NCI-H146 (cell line): ENCODE measurements at places on chromosomes 13 and 19.

GRCh38 chr13:110856942-110857835, 57.7 kb downstream of the ANKRD10 start:
- DNase-seq = no peak

GRCh38 chr13:26784704-26785639, 24.4 kb upstream of the GPR12 start:
- DNase-seq = peak; percentile 82

DNA sequence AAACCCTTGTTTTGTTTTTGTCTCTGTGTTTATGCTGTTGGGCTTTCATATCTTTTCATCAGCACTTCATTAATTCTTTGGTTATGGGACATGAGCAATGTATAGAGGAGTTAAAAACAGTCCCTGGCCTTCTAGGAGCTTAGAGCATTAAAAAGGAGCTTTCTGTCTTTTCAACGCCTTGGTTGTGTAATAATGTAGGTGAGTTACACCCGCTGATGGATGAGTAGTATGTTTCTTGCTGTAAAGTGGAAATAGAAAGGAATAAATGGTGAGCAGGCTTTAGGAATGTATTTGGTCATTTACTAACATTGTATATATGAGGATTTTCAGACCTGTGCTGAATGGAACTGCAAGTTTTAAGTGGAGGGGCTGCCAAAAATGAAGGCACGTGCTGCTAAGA, 121.5 kb upstream of the RNF113B start:
- DNase-seq = no peak

GRCh38 chr13:93262729-93263345, 36.2 kb downstream of the GPC6 start:
- DNase-seq = no peak

DNA sequence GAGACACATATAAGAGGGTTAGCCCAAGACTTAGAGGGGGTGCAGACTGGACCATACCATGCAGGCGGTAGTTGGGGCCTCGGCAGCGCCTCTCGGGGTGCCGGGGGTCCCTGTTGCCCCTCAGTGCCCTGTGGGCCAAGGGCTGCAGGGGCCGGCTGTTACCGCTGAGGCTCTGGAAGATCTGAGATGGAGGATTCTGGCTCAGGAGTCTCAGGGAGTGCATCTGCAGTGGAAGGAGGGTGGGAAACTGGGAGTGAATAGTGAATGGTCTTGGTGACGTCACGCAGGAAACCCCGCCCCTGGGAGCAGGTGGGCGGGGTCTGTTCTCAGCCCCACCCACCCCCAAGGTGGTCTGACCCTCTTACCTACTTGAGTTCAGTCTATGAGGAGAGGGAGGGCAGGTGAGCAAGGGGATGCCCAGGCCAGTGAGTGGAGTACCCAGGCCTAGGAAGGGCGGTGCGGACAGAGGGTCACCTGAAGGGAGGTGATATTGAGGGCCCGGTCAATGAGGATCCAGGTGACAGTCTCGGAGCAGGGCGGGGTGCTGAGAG, 1.7 kb upstream of the DBP start:
- no peak for DNase-seq
